ENCODE measurements at places on chromosomes 13 and 19.
A peak's percentile ranks its signal among the peaks of the same experiment; 100 is the strongest.

DNA sequence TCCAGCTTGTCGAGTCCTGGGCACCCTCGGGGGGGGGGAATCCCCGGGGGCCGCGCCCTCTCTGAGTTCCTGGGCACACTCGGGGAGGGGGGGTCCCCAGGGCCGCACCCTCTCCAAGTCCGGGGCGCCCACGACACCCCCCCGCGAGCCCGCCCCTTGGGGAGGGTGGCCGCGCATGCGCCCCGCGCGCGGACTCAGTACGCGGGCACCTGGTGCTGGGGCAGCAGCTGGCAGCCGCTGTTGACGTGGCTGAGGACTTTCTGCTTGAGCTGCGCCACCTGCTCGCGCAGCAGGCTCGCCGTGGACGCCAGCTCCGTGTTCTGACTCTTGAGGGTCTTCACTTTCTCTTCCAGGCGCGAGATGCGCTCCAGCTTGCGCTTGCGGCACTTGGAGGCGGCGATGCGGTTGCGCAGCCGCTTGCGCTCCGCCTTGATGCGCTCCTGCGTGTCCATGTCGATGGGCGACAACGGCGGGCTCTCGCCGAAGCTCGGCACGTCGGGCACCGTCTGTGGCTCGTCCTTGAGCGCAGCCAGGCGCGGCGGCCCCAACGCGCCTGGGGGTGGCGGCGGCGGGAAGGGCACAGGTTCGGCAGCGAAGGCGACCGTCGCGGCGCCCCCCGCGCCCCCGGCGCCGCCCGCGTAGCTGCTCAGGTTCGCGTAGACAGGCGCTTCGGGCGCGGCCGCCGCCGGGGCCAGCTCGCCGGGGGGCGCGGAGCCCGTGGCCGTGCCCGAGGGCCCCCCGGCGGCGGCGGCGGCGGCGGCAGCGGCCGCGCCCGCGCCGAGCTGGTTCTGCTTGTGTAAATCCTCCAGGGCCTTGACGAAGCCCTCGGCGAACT is 958 bp downstream of the JUND start:
- peak; percentile 85 for DNase-seq

DNA sequence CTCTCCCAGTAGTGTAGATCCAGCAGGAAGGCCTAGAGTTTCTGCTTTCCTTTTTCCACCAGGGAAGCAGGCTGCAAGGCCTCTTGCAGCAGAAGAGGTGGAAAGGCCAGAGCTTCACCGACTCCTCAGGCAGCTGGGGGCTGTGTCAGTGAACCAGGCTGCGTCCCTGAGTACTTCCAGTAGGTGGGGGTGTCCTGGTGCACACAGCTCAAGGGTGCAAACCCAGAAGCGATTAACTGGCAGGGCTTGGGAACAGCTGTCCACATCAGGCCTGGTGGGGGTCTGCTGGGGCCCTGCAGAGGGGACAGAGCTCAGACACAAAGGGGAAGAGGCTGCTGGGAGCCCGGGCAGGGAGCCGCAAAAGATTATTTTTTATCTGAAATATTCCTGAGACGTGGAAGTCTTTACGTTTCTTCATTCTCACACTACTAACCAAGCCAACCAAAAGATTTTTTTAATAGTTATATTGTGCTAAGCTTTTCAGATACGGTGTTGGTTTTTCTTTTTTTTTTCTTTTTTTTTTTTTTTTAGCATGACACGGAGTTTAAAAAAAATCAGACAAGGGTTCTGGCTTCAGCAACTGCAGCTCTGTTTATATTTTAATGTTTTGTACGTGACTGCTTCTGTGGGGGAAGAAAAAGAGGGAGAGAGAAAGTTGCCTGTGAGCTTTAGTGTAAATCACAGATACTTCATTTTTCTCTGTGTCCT is 11.0 kb downstream of the TSHZ3 start:
- peak; percentile 55 for DNase-seq

GRCh38 chr13:97780486-97780885 is 173.0 kb upstream of the IPO5 start:
- no peak for DNase-seq

DNA sequence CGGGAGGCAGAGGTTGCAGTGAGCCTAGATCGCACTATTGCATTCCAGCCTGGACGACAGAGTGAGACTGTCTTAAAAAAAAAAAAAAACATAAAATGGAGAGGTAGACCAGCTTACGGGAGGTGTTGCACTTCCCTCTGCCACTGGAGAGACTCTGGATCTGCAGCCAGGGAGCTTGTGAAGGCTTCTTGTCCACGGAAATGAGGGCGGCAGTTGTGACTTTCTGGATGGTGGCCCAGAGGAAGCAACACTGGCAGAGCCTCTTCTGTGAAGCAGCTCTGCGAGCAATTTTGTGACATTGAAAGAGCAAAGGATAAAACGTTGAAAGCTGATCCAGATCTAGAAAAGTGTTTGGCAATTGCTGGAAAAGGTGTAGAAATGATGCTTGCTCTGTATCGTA is 10.4 kb downstream of the SPINT2 start:
- no peak for DNase-seq

- peak; percentile 88 for DNase-seq
Measured at GRCh38 chr19:47232422-47233211, 1.6 kb upstream of the BBC3 start.

DNA sequence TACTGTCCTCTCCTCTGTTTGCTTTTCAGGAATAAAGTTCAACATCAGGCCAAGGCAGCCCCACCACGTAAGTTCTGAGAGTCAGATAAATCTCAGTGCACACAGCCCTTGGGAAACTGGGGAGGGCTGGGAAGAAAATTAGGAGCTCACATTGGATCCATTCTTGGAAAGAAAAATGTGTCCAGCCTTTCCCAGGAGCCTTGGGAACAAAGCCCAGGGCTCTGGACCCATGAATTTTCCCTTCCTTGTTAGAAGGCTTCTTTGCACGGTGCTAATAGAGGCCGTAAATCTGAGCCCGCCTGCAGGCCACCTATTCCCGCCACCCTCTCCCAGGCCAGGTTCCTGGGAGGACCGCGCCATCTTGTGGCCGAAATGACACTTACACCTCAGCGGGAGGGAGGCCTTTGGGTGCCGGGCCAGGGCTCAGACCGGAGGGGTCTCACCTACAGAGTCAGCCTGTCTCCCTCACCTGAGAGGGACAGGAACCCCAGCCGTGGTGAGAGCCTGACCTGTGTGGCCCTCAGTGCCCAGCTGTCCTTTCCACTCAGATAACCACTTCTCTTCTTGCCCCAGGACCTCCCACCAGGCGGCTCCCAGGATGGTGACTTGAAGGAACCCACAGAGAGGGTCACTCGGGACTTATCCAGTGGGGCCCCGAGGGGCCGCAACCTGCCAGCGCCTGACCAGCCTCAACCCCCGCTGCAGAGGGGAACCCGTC is 25.1 kb upstream of the KCTD15 start:
- peak; percentile 73 for DNase-seq

DNA sequence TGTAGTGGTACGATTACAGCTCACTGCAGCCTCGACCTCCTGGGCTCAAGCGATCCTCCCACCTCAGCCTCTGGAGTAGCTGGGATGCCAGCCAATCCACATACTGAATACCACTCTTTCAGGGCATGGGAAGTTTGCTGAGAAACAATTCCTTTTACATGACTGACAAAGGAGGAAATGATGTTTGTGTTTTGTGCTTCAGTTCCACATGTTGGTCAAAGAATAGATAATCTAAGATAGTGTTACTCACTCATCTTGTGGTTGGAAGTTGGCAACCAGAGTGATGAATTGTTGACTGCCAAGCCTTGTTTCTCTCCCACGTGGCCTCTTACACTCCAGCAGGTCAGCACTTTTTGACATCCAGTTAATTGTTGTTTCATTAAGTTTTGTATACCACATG is 7.6 kb downstream of the MBD3L2B start:
- DNase-seq: peak; percentile 42
